ENCODE measurements at places on chromosomes 16 and 17.
A peak's percentile ranks its signal among the peaks of the same experiment; 100 is the strongest.

DNA sequence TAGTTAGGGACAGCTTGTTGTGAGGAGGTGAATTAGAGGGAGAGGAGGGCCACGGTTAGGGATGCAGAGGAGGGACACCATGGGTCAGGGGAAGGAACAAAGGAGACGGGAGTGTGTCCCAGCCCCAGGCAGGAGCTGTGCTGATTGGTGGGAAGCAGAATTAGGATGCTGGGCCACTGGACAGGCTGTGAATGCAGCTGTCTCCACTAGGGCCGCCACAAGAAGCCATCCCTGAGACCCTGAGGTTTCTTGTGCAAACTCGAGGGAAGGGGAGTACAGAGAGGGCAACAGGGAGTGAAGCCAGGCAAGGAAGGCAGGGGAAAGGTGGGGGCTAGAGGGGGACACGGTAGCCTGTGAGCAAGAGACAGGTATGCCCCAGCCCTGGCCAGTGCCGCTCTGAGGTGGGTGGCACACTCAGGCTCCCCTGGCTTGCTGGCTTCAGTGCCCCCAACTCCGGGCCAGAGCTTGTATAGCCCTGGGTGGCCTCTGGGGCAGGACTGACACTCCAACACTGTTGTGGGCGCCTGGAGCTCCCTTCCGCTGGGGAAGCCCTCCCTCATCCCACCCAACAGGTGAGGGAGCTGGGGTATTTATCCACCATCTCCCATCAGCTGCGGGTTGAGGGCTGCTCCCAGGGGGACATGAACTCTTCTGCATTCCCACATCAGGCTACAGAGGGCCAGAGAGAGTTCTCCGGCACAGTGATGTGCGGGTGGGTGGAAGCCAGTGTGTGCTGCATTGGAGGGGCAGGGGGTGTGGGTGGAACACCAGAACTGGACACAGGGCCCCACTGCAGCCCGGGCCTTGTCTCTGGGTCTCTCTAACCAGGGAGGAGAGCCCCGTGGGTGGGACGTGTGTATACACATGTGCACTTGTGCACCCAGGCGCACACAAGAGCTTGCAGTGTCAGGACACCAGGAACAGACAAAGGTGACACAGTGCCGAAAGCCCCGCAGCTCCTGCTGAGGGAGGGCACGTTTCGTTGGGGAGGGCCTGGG, 8.3 kb upstream of the SPPL2C start:
- DNase-seq, result no peak

GRCh38 chr17:64403881-64404460, 13.3 kb upstream of the PECAM1 start:
- no peak for DNase-seq

DNA sequence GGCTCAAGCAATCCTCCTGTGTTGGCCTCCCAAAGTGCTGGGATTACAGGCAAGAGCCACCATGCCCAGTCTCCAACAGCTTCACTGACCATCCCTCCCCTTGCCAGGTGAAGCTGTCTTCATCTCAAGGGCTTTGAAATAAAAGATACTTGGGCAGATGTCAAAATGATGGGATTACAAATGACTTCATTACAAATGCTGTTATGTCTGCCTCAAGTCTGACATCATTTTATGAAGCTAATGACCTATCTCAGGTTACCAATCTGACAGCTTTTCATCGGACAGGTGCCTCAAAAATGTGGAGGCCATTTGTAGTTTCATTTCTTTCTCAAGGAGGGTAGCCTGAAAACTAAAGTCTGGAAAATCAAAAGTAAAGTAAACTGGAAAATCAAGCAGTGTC, 323.7 kb upstream of the TBX2 start:
- DNase-seq, result no peak

DNA sequence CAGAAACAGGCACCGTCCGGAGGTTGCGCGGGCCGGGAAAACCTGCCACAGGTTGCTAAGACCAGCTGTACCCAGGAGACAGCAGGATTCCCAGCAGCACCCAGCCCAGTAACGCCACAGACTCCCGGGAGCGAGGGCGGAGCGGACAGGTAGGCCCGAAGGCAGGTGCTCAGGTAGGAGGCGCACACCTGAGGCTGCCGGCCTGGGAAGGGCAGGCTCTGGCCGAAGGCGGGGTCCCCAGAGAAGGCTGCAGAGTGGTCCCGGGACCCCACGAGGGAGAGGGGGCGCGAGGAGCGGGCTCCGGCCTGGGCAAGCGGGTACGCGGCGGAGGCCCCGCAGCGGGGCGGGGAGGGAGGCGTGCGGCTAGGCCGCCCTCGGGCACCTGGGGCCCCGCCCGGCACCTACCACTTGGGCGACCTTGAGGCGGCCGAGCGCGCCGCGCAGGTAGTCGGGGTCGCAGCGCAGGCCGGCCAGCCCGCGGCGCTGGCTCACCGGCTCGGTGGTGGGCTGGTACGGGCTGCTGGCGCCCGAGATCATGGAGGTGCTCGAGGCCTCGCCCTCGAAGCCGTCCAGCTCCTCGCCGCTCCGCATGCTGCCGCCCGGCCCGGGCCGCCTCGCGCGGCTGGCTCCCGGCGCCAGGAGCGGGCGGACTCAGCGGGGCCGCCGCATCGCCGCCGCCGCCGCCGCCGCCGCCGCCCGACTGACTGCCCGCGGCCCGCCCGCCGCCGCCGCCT, 441 bp downstream of the CMTM4 start:
- no peak for DNase-seq

- DNase-seq, result no peak
These were observed 6.3 kb downstream of the GAN start for GRCh38 chr16:81321039-81321438.

- no peak for DNase-seq
These were observed 32.6 kb downstream of the RAI1 start for GRCh38 chr17:17713839-17714238.

- no peak for DNase-seq
These were observed 184.5 kb downstream of the TANC2 start for GRCh38 chr17:63150490-63150889.

GRCh38 chr17:80092959-80093358, 8.4 kb upstream of the GAA start:
- DNase-seq, result peak; percentile 96

- DNase-seq, result no peak
These were observed 412.6 kb downstream of the RBFOX1 start for GRCh38 chr16:7745276-7745675.

GRCh38 chr17:41914358-41914766, 4.4 kb downstream of the ACLY start:
- DNase-seq, result no peak

- DNase-seq, result no peak
These were observed 6.6 kb upstream of the CNGB1 start for GRCh38 chr16:57977418-57978069.

GRCh38 chr17:17018021-17018441, 24.2 kb upstream of the MPRIP start:
- no peak for DNase-seq

DNA sequence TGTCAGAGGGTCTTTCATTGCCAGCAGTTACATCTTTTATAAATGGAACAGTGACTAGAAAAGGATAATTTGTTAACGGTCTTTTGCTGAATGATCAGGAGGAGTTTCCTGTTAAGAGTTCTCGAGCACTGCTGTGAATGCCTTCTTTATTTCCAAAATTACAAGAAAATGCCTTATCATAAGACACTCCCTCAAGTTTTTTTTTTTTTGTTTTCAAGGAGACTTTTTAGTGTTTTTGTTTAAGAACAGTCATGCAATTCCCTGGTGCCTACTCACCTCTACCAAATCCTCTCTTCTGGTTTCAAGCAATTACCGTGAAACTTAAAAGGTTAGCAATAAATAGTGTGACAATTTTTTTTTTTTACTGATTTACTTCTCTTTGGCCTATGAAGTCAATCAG, 19.0 kb upstream of the VWA3A start:
- DNase-seq, result no peak

GRCh38 chr16:79673635-79674034, 73.1 kb upstream of the MAF start:
- DNase-seq, result peak; percentile 22

- DNase-seq, result no peak
These were observed 70.1 kb downstream of the OMG start for GRCh38 chr17:31226950-31227349.

DNA sequence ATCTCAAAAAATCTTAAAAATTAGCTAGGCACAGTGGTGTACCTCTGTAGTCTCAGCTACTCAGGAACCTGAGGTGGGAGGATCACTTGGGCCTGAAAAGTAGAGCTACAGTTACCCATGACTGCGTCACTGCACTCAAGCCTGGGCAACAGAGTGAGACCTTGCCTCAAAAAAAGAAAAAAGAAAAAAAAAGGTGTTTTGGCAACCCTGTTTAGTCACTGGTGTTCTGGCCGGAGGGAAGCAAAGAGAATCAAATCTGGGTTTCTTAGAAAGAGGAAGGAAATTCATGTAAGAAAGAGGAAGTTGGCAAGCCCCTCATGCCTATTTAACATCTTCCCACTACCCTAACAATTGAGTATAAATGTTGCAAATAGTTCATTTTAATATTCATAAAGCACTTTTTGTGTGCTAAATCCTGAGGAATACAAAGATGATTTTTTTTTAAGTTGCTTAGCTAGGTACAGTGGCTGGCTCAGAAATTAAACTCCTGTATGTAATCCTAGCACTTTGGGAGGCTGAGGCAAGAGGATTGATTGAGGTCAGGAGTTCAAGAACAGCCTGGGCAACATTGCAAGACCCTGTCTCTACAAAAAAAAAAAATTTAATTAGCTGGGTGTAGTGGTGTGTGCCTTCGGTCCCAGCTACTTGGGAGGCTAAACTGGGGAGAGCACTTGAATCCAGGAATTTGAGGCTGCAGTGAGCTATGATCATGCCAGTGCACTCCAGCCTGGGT, 6.5 kb upstream of the USP32 start:
- peak; percentile 99 for DNase-seq

GRCh38 chr17:81063106-81064093, 28.4 kb downstream of the BAIAP2 start:
- peak; percentile 19 for DNase-seq

DNA sequence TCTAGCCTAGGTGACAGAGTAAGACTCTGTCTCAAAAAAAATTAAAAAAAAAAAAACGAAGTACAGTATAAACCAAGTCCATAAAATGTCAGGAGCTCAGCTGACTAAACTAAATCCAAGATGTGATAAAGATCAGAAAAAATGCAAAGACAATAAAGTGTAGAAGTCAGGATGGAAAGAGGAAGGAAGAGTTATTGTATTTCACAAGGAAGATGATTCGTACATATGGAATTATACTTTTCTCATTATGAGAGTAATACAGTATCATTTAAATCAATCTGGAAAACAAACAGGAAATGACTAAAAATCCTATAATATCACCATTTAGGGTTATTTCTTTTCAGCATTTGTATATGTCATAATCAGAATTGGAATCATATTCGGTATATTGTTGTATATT, 11.4 kb upstream of the APOH start:
- DNase-seq, result no peak

- DNase-seq, result no peak
These were observed 4.8 kb downstream of the RABEP1 start for GRCh38 chr17:5286846-5287245.

DNA sequence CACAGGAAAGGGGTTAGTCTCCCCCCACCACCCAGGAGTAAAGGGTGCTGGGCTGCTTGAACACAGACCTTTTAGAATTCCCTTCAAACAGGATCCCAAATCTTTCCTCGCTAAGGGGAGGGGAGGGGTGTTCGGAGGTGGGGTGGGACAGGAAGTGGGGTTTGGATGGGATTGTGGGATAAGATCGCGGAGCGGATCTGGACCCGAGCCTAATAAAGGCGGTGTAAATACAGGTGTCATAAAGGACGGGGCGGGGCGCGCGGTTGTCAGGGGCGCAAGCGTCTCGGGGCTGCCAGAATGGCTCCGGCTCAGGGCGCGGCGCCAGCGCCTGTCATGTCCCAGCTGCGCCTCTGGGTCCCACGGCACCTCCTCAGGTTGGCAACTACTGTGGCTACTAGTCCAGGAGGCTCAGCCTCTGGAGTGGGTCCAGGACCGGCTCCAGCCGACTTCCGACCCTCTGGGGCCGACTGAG, 59.8 kb upstream of the FBXO47 start:
- DNase-seq, result no peak

DNA sequence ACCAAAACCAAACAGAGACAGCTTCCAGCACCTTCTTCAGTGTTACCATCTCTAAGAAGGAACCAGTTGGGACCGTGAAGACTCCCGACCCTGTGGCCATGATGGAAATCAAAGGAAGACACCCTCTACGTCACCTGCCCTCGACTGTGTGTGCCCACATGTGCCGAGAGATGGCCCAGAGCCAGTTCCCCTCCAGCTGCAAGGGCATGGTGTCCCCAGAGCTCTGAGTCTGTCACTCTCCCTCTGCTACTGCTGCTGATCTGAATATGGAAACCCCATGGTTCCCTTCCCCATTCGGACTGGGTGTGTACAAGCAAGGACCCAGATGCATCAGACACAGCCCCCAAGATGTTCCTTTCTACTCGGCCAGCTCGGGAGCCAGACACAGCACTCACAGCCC, 76.4 kb downstream of the SOCS1 start:
- DNase-seq, result peak; percentile 5

DNA sequence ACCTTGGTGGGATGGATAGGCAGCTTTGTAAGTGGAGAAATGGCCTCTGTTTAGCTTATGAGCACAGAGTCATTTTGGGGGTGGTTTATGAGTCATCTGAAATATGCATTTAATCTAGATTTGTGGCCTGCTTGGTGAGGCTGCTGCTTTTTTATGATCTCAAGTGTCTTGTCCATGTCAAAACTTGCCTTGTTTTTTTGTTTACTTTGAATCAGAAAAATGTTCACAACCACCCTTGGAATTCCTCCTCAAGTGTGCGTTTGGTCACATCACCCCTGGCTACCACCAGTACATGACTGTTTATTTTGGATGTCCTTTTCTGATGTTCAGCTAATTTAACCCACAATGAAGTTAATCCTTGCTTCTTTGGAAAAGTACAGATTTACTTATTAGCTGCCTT, 64.6 kb downstream of the FTO start:
- peak; percentile 15 for DNase-seq

DNA sequence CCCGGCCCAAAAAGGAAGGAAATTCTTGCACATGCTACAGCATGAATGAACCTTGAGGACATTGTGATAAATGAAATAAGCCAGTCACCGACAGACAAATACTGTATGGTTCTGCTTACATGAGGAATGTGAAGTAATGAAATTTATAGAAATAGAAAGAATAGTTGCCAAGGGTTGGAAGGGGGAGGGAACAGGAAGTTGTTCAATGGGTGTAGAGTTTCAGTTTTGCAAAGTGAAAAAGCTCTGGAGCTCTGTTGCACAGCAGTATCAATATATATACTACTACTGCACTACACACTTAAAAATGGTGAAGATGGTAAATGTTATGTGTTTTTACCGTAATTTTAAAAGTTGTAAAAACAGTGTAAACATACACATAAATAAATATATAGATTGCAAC, 43.7 kb downstream of the PKD1L3 start:
- DNase-seq, result peak; percentile 75

GRCh38 chr17:57876023-57876865, 26.4 kb upstream of the MRPS23 start:
- DNase-seq, result no peak

DNA sequence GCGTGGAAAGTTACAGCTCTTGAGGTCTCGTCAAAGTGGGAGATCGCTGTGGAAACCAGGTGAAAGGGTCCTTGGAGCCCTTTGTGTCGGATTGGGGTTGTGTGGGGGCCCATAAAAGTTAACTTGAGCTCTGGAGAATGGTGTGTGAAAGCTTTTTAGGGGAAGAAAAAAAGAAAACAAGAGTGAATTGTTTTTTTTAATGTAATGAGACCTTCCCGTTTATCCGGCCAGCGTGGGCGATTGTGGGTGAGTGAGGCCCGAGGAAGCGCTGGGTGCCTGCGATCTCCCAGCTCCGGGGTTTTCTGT, 150.6 kb downstream of the MSI2 start:
- no peak for DNase-seq

All from MV-4-11 (cell line).